Stimulated activated CD4-positive, alpha-beta T cell treated with anti-CD3 and anti-CD28 coated beads, TNF-alpha, amount 100 ng/mL, for 24 hours (primary cell): ENCODE measurements at places on chromosomes 12 and 14.
A peak's percentile ranks its signal among the peaks of the same experiment; 100 is the strongest.

DNA sequence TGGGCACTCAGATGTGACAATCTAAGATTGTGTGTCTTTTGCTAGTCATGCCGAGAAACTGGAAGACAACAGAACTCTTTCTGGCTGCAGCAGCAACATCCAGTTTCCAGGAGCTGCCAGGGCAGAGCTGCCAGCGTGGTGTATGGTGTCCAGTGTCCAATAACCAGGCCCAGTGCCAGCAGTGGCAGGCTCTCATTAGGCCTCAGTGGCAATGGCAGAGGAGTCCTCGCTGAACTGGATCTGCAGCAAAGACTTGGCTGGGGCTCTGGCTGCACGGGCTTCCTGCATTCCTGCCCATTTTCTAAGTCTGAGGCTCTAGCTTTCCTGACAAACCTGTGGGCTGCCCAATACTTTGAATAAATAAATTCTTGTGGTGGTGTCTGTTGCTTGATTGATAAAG is 26.2 kb upstream of the PPM1A start:
- DNase-seq, result no peak

GRCh38 chr12:111248236-111249017 is 120.5 kb downstream of the PHETA1 start:
- no peak for DNase-seq

- no peak for DNase-seq
These were observed 73.3 kb downstream of the ERC1 start for GRCh38 chr12:1064317-1064716.

GRCh38 chr14:89589400-89590118 is 172.5 kb upstream of the FOXN3 start:
- no peak for DNase-seq

DNA sequence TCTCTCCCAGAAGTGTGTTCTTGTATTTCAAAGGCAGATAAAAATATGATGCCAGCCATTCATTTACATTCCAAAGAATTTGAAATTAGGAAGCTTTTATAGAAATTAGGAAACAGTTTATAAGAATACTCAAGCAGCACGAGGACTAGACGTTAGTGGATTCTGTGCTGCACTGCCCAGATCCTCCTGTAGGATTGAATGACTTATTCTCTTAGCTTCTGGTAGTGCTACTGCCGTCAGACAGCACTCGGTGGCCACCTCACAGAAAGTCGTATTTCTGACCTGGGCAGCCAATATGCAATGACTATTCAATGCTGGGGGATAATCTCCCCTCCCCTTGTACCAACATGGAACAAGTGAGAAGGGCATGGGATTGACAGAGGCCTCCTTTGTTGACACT is 326.4 kb downstream of the RPL10L start:
- no peak for DNase-seq

DNA sequence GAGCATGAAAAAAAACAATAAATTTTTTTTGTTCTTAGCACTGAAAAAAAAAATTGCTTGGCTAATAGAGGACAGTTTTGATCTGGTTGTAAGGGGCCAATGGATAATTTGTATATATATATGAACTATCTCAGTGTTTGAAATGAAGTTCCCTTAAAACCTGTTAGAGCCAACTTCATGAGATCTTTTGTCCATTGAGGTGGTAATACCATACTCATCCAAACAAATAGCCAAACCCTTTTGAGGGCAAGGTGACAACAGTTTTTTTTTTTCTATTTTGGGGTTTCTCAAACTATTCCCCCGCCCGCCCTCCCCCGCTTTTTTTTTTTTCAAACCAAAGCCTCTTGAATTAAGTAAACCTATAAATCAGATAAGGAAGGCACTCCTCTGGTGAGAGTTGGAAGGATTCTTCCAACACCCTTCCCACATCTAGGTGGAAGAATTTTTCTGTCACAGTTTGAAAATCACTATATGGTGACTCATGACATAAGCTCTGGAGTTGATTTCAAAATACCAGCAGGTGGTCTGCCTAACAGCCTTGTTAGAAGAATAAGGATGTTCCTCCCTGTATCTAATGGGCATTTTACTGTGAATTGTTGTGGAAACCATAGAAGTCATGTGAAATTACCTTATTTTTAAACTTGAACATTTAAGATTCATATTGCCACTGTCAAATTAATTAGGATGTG is 10.2 kb downstream of the ARHGAP5 start:
- DNase-seq, result no peak

GRCh38 chr12:84637926-84638325 is 274.7 kb downstream of the SLC6A15 start:
- no peak for DNase-seq

- DNase-seq, result no peak
These were observed 31.6 kb downstream of the CCDC85C start for GRCh38 chr14:99572173-99572999.

- DNase-seq, result peak; percentile 94
These were observed at the start of gene PPM1A for GRCh38 chr14:60248697-60249318. PPM1A (plus strand) TSS chr14:60249221; CDS start chr14:60282704, 33,483 bp downstream.

- no peak for DNase-seq
These were observed 37.8 kb upstream of the NFYB start for GRCh38 chr12:104175726-104176247.

DNA sequence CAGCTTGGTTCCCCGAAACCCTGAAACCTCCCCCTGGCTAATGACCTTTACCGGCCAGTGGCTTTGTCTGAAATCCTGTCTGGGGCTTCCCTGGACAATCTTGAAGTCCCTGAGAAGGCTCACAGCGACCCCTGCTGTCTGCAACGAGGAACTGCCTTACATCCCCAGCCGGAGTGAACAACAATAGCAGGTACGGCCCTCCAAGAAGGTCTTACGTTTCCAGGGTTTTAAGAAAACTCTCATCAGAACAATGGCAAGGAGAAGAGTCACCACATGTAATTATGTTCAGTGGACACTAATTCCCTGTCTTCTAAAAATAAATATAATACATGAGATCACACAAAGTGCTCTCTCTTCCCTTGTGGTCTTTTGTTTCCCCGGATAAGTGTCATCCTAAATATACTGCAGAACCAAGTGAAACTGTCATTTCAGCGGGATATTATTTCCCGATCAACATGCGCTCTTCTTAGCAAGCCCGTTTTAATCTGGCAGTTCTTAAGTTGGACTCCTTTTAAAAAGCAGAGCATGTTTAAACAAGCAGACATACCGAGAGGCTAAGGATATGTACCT is 53.3 kb downstream of the RBM19 start:
- DNase-seq, result peak; percentile 23

DNA sequence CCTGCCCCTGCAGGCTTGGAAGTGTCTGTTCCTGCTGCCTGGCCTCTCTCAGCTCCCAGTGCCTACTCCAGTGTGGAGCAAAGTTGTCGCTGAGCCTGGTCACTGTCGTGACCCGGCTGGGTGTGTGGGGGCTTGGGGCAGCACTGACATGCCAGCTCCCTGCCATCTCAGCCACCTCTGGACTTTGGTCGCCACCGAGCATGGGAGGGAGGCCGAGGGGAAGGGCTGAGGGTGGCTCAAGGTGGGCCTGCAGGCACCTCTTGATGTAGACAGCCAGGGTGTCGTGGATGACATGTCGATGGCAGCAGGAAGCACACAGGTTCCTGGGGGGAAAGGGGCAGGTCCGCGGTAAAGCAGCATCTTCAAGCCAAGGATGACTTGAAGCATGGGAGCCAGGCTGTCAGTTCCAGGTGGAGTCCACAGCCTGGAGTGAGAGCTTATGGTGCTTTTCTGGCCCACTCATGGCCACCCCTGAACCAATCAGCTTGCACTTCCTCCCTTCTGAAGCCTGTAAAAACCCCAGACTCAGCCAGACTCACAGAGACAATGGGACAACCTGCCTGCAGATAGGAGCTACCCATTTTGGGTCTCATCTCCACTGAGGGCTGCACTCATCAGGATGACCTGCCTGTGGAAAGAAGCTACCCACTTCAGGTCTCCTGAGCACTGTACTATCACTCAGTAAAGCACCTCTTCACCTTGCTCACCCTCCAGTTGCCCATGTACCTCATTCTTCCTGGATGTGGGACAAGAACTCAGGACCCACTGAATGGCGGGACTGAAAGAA is 210.1 kb downstream of the MON2 start:
- no peak for DNase-seq

GRCh38 chr12:69733638-69734037 is 5.0 kb upstream of the RAB3IP start:
- DNase-seq, result no peak

- no peak for DNase-seq
These were observed 100.4 kb downstream of the EFCAB11 start for GRCh38 chr14:89853936-89854693.

GRCh38 chr14:90642244-90642717 is 173.9 kb downstream of the TTC7B start:
- no peak for DNase-seq

DNA sequence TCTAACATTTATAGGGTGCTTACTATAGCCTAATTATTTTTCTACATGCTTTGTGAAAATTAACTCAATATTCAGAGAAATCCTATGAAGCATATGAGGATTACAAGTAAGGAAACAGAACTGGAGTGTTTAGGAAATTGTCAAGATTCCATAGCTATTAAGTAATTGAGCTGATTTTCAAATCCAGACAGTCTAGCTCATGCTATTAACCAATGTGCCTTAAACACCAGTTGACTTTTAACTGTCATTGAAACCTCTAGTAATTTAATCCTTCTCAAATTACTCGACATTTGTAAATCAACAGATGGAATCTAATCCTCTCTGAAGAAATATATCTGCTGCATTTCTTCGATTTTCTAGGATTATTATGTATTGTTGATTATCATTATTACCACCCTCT is 488.9 kb downstream of the MDGA2 start:
- no peak for DNase-seq

DNA sequence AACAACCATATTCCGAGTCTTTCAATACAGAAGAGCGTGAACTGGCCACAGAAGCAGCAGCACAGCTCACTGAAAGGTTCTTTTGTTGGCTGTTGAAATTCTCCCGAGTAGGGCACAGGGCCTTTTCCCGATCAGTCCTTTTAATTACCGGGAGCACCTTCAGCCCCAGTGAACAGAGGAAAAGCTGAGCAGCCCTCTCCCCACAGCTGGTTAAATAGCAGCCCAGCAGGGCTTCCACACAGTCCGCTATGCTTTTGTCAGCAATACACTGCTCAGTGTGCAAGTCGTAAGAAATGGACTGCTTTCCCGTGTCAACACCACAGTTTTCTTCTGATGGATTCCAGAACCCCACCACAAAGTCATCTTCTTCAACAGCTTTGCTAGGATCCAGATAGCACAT is 61.3 kb downstream of the DICER1 start:
- no peak for DNase-seq

DNA sequence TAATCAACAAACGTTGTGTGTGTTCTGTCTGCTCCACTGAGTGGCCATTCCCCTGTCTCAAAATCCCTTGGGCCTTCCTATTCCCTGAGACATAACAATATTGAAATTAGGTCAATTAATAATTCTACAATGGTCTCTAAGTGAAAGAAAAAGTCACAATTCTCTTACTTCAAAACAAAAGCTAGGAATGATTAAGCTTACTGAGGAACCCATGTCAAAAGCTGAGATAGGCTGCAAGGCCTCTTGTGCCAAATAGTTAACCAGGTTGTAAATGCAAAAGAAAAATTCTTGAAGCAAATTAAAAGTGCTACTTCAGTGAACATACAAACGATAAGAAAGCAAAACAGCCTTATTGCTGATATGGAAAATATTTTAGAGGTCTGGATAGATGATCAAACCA is 65.0 kb upstream of the AMIGO2 start:
- no peak for DNase-seq

DNA sequence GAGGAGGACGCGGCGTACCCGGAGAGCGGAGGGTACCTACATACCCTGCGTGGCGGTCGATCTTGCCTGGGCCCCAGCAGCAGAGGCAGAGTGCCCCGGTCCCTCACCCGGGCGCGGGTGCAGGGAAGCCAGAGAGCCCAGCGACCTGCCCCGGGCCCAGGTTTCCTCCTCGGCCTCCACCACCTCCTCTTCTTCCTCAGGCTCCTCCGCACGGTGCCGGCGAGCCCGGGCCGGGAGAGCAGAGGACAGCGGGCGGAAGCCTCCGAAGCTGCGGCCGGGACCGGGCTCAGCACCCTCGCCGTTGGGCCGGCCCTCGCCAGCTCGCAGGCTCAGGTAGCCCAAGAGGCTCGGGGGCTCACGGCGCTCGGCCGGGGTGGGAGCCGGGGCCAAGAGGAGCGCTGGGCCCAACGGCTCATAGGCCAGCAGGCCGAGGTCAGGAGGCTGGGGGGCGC is 6.6 kb downstream of the ZNF219 start:
- DNase-seq, result no peak

- no peak for DNase-seq
These were observed 5.0 kb upstream of the CD4 start for GRCh38 chr12:6784296-6784695.

GRCh38 chr14:68264260-68264569 is 444.6 kb downstream of the RAD51B start:
- no peak for DNase-seq

DNA sequence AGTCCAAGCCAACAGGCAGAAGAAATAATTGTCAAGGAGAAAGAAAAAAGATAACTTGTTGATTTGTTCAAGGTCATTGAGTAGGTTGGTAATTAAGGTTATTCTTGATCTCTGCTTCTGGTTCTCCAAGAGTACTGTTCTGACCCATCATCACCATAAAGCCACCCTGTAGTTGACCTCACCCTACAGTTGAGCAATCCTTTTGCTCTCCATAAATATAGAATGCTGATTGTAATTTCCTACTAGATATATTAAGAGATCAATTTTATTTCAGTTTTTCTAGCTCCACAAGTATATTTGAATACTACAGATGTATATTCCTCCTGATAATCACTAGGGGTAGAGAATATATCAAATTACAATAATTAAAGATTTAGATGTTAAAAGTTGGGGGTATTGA is 350.5 kb upstream of the PDE3A start:
- DNase-seq, result no peak

DNA sequence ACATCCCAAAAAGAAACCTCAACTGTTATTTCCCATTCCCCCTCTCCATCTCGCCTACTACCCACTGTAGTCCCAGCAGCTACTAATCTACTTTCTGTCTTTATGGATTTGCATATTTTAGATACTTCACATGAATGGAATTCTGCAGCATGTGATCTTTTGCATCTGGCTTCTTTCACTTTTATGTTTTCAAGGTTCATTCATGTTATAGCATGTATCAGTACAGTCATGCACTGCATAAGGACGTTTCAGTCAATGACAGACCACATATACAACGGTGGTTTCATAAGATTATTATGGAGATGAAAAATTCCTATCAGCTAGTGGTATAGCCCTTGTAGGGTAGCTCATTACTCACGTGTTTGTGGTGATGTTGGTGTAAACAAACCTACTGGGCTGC is 24.5 kb downstream of the PCNX4 start:
- no peak for DNase-seq

DNA sequence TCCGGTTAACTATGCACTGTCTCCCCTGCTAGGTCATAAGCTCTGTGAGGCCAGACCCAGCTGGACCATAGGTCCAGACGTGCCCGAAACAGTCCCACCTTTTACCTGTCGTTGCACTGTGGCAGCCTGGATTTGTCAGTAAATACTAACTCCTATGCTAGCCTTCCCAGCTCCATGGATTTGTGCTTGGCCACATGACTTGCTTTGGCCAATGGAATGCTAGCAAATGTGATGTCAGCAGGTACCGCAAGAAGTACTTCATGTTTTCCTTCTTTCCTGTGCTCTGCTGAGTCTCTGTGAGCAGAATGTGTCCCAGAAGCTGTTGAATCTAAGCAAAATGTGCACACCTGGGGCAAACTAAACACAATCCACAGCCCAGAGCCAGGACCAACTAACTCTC is 157.2 kb downstream of the ANO2 start:
- no peak for DNase-seq

- no peak for DNase-seq
These were observed 516.5 kb upstream of the MGAT4C start for GRCh38 chr12:86772696-86773095.
